ENCODE measurements at places on chromosomes 6 and 20. TPM values are rescaled to one million over a fixed set of nuclear protein-coding genes. Genes with fewer than 3 reads are reported as not detected.
A peak's percentile ranks its signal among the peaks of the same experiment; 100 is the strongest.

The XKR7 gene
- 0.14 TPM for total RNA-seq

- DNase-seq: peak; percentile 57
Observed at GRCh38 chr20:17655865-17656479, 26.1 kb downstream of the RRBP1 start.

DNA sequence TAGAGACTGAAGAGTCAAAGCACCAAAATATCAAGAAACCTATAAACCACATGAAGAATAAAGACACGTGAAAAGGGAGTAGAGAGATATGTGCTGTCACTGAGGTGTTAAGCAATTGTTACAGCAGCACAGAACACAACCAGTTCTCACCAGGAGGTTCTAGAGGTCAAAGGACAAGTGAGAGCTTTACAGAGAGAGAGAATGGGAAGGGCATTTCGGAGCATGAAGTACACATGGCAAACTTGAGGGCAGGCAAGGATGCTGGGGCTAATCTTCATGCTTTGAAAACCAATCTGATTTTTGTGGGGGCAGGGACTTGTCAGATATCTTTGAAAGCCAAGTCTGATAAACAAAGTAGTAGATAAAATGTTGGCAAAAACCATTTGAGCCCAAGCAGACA, 142.3 kb upstream of the NRSN1 start:
- DNase-seq: no peak

The PDE10A gene
- 19.5 TPM for total RNA-seq

GRCh38 chr6:20681243-20681684, 147.0 kb downstream of the CDKAL1 start:
- DNase-seq: no peak

The SNAI1 gene
- total RNA-seq: 2.6 TPM

GRCh38 chr6:26273673-26274588, 91.1 kb upstream of the BTN3A2 start:
- no peak for DNase-seq

- DNase-seq: no peak
Observed at GRCh38 chr6:23870496-23870895, 255.5 kb upstream of the NRSN1 start.

DNA sequence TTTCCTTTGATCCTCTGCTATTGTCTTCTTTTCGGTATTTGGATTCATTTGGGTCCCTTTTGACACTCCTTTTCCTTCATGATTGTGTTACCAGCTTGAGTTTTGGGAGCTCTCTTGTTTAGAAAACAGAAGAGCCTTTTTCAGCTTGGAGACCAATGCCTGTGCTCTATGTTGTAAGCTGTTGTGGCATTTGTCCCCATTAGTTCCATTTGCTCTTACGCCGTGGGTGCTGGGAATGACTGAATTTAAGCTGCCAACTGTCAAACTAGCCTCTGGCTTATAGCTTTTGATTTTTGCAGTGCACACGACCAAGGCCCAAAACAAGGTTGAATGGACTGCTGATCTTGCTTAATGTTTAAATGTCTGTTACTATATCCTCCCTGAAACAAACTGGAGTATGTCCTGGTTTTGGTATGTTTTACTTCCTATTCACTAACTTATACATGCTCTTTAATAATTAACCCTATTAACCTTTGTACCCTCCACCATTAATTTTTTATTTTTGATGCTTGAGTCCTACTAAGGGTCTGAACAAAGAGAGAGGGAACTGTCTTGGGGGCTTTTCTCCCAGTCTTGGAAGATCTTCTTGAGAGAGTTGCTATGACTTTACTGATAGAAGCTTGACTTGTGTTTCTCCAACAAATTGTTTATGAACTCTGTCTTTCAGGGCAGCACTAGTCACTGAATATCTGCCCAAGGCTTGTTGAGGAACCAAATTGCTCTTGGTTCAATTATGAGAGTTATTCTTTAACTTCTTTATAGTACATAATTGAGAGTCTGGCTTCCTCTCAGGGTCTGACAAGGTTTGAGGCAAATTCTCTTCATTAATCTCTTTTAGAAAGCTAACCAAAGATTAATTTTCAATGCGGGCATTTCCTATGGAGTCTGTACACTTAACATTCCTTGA, 100.3 kb upstream of the SIRPG start:
- DNase-seq: no peak

Measured in sigmoid colon (tissue), 7 donors.